ENCODE measurements at places on chromosomes 3 and 15.

DNA sequence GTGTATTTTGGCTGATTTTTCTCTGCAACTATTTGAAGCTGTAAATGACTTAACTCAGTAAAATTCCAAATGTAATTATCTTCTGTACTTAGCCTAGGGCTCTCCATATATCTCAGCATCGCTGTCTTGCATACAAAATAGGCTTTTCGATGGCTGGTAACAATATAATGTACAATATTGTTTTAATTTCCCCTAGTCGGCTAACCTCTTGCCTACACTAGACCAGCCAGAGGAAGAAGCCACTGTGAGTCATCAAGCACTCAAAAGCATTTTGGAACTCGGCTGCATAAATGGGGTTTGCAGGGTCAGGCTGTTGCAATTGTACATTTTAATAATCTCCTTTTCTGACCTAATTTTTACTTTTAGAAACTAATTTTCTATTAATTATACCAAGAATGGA, 583.8 kb downstream of the FOXP1 start:
- DNase-seq = peak; percentile 58

DNA sequence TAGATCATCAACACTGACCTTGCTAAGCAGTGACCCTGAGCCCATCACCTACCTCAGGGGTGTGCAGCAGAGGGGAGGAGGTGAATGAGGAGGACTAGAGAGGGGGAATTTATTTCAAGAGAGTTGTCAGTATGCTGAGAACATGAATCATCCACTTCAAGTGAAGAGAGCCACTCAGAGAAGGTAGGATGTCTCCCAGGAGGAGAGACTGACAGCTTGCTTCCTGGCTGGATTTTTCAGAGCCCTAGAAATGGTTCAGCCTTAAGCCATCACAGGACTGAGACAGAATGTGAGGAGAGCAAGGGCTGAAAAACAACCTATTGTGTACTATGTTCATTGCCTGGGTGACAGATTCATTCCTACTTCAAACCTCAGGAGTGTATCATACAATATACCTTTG, 34.8 kb downstream of the CCNL1 start:
- no peak for DNase-seq

- no peak for DNase-seq
Measured at GRCh38 chr3:43624619-43625305, 3.0 kb upstream of the ANO10 start.

GRCh38 chr3:61149236-61149635, 102.0 kb downstream of the FHIT start:
- no peak for DNase-seq

- DNase-seq = peak; percentile 76
Measured at GRCh38 chr3:32240159-32240545, 1.7 kb downstream of the CMTM8 start.

DNA sequence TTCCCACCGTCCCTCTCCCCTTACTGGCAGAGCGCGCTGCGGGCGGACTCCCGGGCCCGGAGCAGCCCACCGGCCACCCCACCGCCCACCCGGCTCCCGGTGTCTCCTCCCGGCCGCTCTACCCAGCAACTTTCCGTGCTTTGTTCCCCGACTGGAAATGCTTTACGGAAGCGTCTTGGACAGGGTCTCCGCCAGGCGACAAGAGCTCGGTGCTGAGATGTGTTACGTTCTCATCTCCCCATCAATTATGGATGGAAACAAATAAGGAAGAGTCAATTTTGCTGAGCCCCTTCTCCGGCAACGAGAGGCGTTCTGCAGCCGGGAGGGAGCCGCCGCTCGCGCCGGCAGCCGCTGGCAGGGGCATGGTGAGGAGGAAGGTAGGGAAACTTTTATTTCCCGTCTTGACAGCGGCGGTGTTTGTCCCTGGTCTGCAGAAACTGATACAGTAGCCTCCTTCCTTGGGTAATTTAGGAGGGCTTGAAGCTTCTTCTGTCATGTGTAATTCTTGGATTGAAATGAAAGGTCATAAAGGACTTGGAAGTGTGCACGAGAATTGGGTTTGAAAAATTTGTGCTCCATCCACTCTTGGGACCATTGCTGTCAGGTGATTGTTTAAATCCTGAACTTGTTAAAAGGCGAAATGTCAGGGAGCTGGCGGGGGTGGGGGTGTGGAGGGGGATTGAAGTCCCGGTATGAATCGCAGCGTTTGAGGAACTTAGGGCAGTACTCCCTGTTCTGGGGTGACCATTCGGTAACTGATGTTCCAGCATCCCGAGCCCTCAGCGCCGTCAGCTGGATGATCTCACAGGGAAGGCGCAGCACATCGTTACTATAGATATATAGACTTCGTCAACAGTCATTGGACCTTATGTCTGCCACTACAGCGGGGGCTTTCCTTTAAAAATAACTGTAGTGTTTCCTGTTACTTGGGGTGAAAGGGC, 1.5 kb downstream of the SEMA6D start:
- no peak for DNase-seq

- DNase-seq = no peak
Measured at GRCh38 chr3:129305592-129306091, 27.0 kb downstream of the HMCES start.

- DNase-seq = no peak
Measured at GRCh38 chr15:75149867-75150709, 51.6 kb upstream of the C15orf39 start.

DNA sequence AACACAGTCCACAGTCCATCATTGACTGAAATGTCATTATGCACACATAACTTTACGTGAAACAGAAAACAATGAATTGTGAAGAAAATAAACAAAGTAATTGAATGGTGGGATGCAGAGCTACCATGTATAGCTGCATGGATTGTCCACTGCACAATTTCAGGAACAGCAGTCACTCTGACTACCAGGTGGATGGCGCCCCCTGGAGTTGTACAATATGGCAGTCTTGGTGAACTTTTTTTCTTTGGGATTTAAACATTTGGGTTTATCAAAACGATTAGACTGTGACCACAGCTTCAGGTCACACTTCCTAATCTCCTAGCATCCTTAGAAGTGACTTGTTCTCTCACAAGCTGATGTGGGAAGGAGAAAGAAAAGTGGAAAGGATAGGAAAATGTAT, 48.9 kb upstream of the TCF12 start:
- DNase-seq = peak; percentile 51

GRCh38 chr3:158248261-158248660, 138.4 kb downstream of the RSRC1 start:
- no peak for DNase-seq

- no peak for DNase-seq
Measured at GRCh38 chr3:69377262-69377661, 8.6 kb downstream of the FRMD4B start.

GRCh38 chr3:127417709-127418559, 130.1 kb upstream of the PRR20G start:
- DNase-seq = no peak

GRCh38 chr3:87548271-87548670, 271.9 kb upstream of the POU1F1 start:
- DNase-seq = no peak

DNA sequence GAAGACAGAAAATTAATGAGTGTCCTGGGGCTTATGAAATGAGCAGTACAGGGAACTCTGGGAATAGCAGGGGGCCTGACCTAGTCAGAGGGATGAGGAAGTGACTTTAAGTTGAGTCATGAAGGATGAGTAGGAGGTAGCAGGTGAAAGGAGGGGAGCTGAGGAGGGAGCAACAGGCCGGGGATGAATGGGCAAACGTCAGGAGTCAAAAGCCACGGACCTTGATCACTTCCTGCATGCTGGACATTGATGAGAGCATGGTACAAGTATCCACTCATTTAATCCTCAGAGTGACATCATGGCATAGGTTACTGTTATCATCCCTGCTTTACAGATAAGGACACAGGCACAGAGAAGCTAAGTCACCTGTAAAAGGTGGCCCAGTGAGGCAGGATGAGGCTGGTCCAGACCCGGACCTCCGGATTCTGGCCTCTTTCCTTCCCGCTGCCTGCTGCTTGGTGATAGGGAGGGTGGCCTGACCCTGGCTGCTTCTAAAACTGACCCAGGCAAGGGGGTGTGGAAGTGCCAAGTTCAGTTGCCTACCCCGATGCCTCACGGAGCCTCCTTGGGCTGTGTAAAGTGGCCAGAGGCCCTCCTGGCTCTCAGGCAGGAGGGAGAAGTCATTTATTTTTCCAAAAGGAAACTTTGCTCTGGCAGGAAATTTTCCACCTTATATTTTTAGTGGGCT, 7.6 kb downstream of the CORO2B start:
- no peak for DNase-seq

DNA sequence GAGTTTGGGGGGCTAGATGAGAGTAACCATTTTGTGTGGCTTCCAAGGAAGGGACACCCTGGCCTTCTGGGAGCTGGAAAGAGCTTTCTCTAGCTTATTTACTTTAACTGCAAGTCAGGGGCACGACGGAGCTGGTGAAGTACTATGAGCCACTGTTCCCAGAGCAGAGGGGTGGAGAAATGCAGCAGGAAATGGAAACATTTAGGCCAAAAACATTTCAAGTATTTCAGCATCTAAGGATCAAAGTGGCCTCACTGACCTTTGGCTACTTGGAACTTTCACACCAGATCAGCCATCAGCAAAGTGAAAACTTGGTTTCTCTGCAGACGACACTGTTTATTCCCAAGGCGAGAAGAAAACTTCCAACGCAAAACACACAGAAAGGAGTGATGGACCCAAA, 7.9 kb downstream of the DGKG start:
- DNase-seq = no peak

DNA sequence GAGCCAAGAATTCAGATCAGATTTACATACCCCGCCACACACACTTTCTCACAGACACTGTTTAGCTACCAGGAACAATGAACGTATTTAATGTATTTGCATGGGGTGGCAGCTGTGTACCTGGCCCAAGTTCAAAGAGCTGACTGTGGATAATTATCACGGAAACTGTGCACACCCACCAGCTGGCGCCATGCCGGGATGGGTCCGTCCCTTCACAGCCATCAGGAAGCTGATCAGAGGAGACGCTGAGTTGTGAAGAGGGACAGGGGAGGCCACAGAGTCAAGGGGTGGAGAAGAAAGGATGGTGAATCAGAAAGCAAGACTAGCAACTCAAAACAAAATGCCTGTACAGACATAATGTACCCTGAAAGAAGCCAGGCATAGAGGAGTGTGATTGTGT, 13.1 kb upstream of the PLA2G4D start:
- DNase-seq = no peak

DNA sequence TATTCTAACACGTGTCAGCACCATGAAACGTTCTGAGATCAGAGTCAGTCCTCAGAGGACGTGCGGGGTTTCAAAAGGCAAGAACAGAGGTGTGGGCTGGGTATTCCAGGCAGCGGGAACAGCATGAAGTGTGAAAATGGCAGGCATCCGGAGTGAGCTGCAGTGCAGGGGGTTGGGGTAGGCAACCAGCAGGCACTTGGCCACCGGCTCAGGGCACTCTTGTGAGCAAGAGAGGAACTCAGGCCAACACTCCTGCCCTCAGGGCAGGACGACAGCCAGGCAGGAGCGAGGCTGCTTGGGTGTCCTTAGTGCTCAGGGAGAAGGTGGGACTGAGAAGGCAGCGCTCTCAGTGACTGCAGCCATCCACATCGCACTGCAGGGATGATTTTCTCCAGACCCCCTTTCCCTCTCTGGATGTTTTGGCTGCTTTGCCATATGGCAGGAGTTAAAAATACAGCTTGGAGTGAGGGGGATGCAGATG, 151.1 kb downstream of the NUP210 start:
- no peak for DNase-seq

DNA sequence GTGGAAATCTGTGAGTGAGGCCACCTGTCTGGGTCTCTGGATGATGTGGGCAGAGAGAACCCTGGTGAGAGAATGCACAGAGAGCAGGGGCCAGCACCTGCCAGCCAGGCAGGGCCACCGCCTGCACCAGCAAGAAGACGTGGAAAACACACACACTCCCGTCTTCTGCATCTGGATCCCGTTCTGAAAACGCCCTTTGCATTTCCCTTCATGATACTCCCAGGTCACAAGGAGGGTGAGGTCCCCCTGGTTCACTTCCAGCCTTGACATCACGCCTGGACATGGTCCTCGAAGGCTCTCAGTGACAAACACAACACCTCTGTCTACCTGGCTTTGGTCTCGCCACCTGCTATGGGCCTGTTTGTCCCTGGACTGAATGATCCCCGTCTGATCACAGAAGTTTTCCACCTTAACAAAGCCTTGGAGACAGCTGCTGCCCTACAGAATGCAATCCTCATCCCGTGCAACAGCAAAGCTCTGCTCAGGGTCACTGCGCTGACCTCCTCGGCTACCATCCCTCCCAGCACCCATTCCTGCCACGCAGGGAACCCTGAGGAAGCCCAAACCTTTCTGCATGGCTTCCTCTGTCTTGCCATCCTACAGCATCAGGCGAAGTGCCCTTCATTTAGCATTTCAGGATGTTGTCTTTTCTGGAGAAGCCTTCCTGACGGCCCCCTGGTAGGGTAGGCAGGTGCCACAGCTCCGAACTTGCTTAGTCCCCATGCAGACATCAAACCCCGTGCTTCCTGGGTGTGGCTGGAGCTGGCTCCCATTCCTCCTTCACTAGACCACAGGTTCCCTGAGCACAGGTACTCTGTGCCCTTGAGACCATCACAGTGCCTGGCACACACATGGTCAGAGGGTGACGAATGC, 122.5 kb downstream of the ATP10A start:
- no peak for DNase-seq

GRCh38 chr3:46852839-46853355, 10.3 kb downstream of the MYL3 start:
- no peak for DNase-seq
